ENCODE measurements at places on chromosomes 5 and 9. TPM values are rescaled to one million over a fixed set of nuclear protein-coding genes. Genes with fewer than 3 reads are reported as not detected.

DNA sequence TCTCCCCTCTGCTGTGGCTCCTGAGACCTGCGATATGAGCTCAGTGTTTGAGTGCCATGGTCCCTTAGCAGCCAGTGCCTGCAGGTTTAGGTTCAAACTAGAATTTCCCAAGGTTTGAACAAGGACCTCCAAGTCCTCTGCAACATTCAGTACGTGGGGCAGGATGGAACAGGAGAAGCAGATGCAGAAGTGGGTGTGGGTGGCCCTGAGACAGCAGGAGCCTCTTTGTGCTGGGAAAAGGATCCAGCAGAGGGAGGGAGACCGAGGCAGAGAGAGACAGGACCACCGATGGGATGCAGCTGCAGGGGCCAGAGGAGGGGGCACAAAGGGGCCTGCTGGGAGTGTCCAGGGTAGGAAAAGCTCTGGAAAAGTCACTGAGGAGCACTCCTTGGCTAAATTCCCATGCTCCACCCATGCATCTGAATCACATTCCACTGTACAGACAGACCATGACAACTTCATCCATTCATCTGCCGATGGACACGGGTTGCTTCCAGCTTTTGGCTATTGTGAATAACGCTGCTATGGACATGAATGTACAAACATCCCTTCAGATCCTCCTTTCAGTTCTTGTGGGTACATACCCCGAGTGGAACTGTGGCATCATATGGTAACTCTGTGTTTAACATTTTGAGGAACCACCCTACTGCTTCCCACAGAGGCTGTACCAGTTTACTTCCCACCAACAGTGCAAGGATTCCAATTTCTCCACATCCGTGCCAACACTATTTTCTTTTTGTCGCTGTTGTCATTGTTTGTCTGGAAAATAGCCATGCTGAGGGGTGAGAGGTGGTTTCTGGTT lies 26.7 kb upstream of the SUSD3 start:
- no peak for DNase-seq

DNA sequence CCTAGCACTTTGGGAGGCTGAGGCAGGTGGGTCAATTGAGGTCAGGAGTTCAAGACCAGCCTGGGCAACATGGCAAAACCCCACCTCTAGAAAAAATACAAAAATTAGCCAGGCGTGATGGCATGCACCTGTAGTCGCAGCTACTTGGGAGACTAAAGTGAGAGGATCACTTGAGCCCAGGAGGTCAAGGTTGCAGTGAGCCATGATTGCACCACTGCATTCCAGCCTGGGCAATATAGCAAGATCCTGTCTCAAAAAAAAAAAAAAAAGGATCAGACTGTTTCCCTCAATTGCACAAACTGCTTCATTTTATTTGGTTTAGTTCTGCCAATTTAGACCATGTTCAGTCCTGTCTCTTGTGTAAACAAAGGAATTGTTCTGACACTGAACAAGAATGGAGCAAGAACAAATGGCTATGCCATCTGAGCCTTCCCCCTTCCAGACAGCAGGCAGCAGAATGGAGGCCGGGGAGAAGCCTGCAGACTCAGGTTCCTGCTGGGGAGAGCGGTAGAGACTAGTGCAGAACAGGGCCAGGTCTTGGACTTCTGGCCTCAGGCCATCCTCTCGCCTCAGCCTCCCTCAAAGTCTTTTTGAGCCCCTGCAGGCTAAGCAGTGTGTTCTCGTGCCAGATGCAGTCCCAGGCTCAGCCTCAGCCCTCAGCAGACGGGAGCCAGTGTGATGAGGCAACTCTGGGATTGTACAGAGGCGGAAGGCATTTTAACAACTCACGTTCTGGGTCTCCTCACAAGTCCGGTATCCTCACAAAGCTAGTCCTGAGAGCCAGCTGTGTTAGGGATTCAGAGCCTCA lies 18.2 kb downstream of the HNRNPH1 start:
- DNase-seq: no peak

GRCh38 chr9:99058964-99059921 lies 45.7 kb upstream of the TGFBR1 start:
- no peak for DNase-seq

The OCLN gene
- polyA plus RNA-seq: 46.8 TPM

The SLC22A4 gene
- polyA plus RNA-seq: 3.1 TPM

The IL33 gene
- polyA plus RNA-seq: 120 TPM

DNA sequence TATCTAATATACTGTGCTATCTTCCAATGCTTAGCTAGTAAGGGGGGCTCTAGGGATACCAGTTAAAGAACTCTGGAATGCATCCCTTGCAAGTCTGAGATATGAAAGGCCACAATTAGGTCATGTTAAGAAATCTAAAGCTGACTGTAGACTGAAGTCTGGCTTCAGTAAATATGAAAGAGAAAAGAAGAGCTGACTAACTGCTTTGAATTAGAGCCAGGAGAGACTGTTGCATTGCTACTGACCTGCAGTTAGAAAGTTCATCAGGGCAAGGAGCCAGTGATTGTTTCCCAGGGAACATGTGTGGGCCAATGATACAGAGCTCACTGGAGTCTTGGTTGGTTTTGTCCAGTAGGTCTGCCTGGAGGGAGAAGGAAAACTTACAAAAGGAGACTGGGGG lies 472.1 kb upstream of the TNC start:
- peak; percentile 36 for DNase-seq

GRCh38 chr9:114314256-114314867 lies 8.5 kb upstream of the ORM1 start:
- DNase-seq: no peak

DNA sequence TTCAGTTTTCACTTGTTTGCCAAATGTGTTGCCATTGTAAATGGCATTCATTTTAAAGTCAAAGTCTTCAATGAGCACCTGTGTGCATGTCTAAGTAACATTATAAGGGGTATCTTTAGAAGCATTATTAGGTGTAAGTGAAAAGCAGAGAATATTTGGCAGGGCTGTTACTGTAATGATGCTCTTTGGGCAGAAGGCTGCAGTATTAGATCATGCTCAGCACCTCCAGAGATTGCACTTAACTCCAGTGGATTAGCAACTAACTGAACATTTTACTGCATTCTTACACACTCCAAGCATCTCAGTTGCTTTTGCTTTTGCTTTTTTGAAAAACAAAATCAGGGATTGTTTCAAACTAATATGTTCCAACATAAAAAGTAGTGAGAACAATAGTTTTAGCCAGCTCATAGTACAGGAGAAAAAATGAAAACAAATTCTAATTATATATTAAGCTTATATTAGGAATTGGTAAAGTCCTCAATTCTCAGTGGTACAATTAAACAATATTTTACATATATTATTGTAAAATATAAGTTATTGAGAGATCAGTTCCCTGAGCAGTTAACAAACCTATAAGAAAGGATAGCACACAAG lies 1740.9 kb upstream of the CDH9 start:
- no peak for DNase-seq

The LIX1 gene
- polyA plus RNA-seq: 0.85 TPM

The GDA gene
- 0.31 TPM for polyA plus RNA-seq

- no peak for DNase-seq
Measured at GRCh38 chr5:141654298-141654697, 3.1 kb upstream of the FCHSD1 start.

- no peak for DNase-seq
Measured at GRCh38 chr5:138661291-138661960, 86.2 kb upstream of the HSPA9 start.

DNA sequence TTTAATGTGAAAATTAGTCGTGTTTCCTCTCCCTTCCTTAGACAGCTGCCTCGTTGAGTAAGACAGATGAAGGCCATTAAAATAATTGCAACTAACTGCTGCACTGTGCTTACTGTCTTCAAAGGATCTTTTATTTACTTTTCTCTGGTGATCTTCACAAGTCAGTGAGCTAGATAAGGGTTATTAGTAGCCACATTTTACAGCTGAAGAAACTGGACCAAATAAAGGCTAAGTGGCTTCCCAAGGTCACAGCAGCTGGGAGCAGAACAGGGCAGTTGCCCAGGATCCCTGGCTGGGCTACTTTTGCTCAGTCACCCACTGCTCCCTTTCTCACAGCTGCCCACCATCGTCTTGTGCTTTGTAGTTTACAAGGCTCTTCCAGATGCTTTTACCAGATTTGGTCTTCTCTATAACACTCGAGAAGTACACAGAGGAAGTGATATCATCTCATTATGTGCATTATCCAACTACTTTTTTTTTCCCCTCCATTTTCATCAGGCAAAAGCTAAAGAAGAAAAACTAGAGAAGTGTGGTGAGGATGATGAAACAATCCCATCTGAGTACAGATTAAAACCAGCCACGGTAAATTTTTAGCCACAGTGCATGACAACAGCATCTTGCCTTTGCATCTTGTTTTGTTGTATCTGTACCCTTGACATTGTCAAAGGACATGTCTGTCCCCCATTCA lies 61.8 kb downstream of the ERAP1 start:
- DNase-seq: no peak

The SEMA4D gene
- 20.9 TPM for polyA plus RNA-seq

The VAV2 gene
- 34.2 TPM for polyA plus RNA-seq

Measured in right lung (tissue), 10 donors.